WTC11 (cell line): ENCODE measurements at places on chromosomes 11 and 22. TPM values are rescaled to one million over a fixed set of nuclear protein-coding genes. Genes with fewer than 3 reads are reported as not detected.

GRCh38 chr11:64713016-64713707, 9.8 kb downstream of the NRXN2 start:
- DNase-seq: peak; percentile 39
- no peaks in the 10 kb centered on the region for H3K36me3 ChIP-seq
- peaks cover 73% of the 10 kb centered on the region for H3K27me3 ChIP-seq

DNA sequence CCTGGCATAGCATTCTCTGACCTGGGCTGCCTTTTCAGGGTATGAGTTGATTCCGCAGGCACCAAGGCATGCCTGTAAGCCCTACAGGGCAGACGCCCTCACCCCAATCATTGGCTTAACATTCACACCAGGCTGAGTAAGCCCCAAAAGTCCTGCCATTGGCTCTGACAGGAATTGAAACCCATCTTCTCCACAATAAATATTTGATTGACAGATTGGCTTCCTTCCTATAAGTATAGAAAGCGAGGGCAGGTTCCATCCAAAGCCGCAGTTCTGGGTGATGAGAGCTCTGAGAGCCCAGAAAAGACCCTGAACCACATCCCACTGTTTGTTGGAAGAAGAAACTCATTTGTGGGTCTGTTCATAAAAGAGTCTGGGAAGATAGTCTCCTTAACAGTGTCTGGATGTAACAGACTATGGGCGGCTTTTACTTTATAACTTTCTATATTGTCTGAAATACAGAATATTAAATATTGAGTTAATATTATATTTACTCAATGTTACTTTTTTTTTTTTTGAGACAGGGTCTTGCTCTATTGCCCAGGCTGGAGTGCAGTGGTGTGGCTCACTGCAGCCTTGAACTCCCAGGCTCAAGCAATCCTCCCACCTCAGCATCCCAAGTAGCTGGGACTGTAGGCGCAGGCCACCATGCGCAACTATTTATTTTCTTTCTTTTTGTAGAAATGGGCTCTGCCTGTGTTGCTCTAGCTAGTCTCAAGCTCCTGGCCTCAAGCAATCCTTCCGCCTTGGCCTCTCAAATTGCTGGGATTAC, 46.8 kb downstream of the FAM83F start:
- no peak for DNase-seq
- H3K27me3 ChIP-seq: peaks cover 18% of the 10 kb centered on the region
- H3K4me3 ChIP-seq: no peak overlapping the region
- H3K27ac ChIP-seq: no peak overlapping the region

DNA sequence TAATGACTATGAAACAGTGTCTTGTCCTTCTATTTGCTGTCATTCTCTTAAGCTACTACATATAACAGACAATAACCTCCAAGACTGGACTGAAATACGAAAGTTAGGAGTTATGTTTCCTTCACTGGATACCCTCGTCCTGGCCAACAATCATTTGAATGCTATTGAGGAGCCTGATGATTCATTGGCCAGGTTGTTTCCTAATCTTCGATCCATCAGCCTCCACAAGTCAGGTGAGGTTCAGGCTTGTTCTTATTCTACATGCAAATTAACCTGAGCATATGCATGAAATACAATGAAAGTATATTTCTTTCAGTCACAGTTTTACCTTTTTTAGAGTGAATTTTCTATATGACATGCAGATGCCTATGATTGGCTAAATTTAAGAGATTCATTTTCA, 31.2 kb downstream of the TBCEL start:
- H3K4me1 ChIP-seq: no peaks in the 10 kb centered on the region
- no peak overlapping the region for H3K27ac ChIP-seq
- no peaks in the 10 kb centered on the region for H3K27me3 ChIP-seq
- H3K4me3 ChIP-seq: no peak overlapping the region
- peaks cover 22% of the 10 kb centered on the region for H3K36me3 ChIP-seq

DNA sequence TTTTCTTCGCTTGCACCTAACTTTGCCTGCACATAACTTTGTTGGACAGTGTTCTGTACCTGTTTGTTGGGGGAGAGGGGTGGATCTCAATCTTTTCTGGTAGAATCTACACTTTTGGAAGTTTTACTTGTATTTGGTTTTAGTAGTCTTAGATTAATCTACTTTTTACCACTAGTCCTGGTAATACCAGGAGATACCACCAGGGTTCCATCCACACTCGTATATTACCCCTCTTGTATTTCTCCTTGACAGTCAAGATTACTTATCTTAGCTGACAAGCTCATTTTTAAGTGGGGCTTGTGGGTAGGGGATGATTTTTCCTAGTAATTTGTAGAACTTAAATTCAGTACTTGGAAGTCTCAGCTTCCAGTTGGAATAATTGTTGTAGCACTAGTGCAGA, 37.3 kb upstream of the TECTA start:
- H3K27me3 ChIP-seq: no peaks in the 10 kb centered on the region
- no peak overlapping the region for H3K4me3 ChIP-seq
- no peak overlapping the region for H3K27ac ChIP-seq
- H3K36me3 ChIP-seq: peaks cover 33% of the 10 kb centered on the region

Gene PRR5L
- 3.9 to 4.6 TPM (median 4.0 TPM) in 3 replicates for total RNA-seq

Gene DRICH1
- total RNA-seq: 0.21 to 0.32 TPM (median 0.26 TPM) in 3 replicates

Gene RPS19BP1
- 88.9 to 102 TPM (median 89.0 TPM) in 3 replicates for total RNA-seq

DNA sequence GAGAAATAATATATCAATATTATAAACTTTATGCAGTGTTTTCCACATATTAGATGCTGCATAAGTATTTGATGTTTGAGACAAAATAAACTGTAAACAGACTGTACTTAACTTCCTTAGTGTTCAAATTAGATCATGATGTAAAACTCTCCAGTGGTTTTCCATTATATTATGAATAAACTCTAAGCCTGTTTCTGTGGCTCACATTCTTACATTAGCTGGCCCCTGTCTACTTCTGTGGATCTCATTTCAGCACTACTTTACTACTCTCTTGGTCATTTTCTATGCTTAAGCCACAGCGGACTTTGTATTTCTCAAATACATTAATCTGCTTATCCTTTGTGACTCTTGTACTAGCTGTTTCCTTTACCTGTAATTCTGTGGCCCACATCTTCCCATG, 55.6 kb downstream of the ARHGEF12 start:
- DNase-seq: no peak
- H3K27me3 ChIP-seq: no peaks in the 10 kb centered on the region
- no peak overlapping the region for H3K4me3 ChIP-seq
- peaks cover 19% of the 10 kb centered on the region for H3K4me1 ChIP-seq
- no peak overlapping the region for H3K27ac ChIP-seq
- H3K36me3 ChIP-seq: peaks cover 15% of the 10 kb centered on the region

DNA sequence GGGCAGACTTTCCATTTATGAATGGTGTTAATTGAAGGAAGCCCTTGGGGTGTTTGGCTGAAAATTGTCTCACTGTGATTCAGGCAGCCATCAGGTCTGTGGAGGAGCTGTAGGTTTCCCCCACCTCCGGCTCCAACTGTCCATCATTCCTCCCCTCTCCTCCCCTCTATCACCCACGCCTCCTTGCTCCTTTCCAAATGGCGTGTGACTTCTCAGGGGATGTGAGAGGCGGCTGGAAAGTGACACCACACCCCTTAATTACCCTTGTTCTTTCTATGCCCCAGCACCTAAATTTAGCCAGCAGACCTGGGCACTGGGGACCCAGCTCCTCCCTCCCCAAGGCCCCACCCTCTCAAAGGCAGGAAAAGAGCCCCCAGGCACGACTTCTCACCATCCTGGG, 38.1 kb upstream of the SYT7 start:
- DNase-seq: no peak
- no peaks in the 10 kb centered on the region; the same call in 1 of the 2 replicates for H3K36me3 ChIP-seq
- H3K27ac ChIP-seq: no peak overlapping the region
- no peak overlapping the region for H3K4me3 ChIP-seq

DNA sequence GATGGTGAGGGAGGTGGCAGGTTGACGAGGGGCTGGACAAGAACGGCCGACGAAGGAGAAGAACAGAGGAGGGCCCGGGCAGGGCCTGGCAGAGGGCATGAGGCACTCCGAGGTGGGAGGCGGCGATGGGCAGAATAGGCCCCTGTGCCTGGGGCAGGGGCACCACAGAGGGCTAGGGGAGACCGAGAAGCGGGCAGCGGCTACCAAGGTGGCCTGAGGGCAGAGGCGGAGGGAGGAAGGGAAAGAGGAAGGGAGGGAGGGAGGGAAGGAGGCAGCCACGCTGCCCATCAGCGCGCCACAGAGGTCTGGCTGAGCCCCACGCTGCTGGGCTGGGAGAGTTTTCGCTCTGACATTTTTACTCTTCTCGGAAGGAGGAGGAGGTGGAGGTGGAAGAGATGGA, 11.3 kb downstream of the LSP1 start:
- H3K4me1 ChIP-seq: no peaks in the 10 kb centered on the region; the same call in 1 of the 2 replicates
- no peak overlapping the region for H3K4me3 ChIP-seq
- H3K27me3 ChIP-seq: no peaks in the 10 kb centered on the region
- no peaks in the 10 kb centered on the region for H3K36me3 ChIP-seq
- no peak overlapping the region for H3K27ac ChIP-seq

Gene CCS
- total RNA-seq: 35.9 to 47.3 TPM (median 41.7 TPM) in 3 replicates

- DNase-seq: no peak
- 0 out of 2 replicates have a peak overlapping the region, but pooled peaks have one; percentile 87 for H3K27ac ChIP-seq
- H3K36me3 ChIP-seq: no peaks in the 10 kb centered on the region
- H3K4me1 ChIP-seq: peaks cover 13% of the 10 kb centered on the region
- no peaks in the 10 kb centered on the region; the same call in 1 of the 2 replicates for H3K27me3 ChIP-seq
Observed at GRCh38 chr22:19896665-19897355, 42.1 kb upstream of the GNB1L start.

- no peak overlapping the region for H3K4me3 ChIP-seq
- H3K4me1 ChIP-seq: no peaks in the 10 kb centered on the region
- DNase-seq: no peak
Observed at GRCh38 chr11:72838691-72839305, 24.6 kb downstream of the ATG16L2 start.

DNA sequence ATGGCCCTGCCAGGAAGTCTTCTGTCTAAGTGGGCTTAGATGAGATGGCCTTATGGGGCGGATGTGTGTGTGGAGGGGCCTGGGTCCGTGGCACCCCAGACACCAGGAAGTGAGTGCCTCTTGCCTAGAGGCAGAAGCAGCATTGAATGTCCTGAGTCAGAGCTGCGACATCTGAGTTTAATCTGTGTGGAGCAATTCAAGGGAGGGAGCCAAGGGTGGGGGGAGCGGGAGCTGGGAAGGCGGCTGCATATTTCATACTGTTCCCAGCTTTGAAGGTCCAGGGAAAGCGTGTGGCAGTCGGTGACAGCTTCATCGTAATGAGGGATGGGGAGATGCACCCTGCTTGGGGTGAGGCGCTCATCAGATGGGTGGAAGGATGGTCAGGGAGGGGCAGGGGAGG, 73.5 kb upstream of the THY1 start:
- no peaks in the 10 kb centered on the region for H3K27me3 ChIP-seq
- H3K36me3 ChIP-seq: no peaks in the 10 kb centered on the region
- peaks cover 61% of the 10 kb centered on the region for H3K4me1 ChIP-seq
- DNase-seq: no peak
- no peak overlapping the region for H3K27ac ChIP-seq
- peak overlapping the region; percentile 26; the same call in 1 of the 2 replicates for H3K4me3 ChIP-seq

Gene TRIM51
- not detected in 3 replicates for total RNA-seq

- H3K27me3 ChIP-seq: no peaks in the 10 kb centered on the region
- no peaks in the 10 kb centered on the region for H3K36me3 ChIP-seq
- no peak overlapping the region for H3K4me3 ChIP-seq
- DNase-seq: no peak
- H3K27ac ChIP-seq: no peak overlapping the region
- H3K4me1 ChIP-seq: peaks cover 29% of the 10 kb centered on the region
Observed at GRCh38 chr11:69040581-69041260, 8.0 kb upstream of the TPCN2 start.

- H3K4me1 ChIP-seq: peaks cover 5% of the 10 kb centered on the region
- no peaks in the 10 kb centered on the region; the same call in 1 of the 2 replicates for H3K27me3 ChIP-seq
- H3K4me3 ChIP-seq: no peak overlapping the region
- DNase-seq: no peak
- H3K27ac ChIP-seq: no peak overlapping the region
Observed at GRCh38 chr11:120695426-120695825, 183.9 kb downstream of the GRIK4 start.

- peak overlapping the region; percentile 38; the same call in 1 of the 2 replicates for H3K27ac ChIP-seq
- H3K4me3 ChIP-seq: no peak overlapping the region
- no peaks in the 10 kb centered on the region; the same call in 1 of the 2 replicates for H3K36me3 ChIP-seq
- H3K27me3 ChIP-seq: no peaks in the 10 kb centered on the region
- no peak for DNase-seq
Observed at GRCh38 chr11:46827995-46828394, 18.1 kb downstream of the CKAP5 start.

DNA sequence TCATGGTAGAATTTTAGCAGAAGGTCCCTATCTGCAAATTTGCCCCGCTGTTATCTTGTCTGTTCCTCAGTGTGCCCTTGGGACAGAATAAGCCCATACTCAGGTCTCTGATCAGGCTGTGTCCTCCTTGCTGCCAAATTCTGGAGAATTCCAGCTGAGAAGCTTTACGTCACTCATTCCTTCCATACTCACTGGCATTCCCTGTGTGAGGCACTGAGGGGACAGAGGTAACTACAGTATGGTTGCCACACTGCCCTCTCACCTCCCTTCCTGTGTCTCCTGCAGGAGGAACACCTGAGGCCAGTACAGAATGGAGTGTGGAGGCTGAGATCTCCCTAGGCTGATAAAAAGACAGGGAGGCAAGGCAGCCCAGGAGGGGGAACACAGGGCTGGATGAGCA, 31.5 kb downstream of the SHISA8 start:
- H3K4me1 ChIP-seq: no peaks in the 10 kb centered on the region
- peaks cover 83% of the 10 kb centered on the region for H3K36me3 ChIP-seq
- no peaks in the 10 kb centered on the region for H3K27me3 ChIP-seq
- no peak overlapping the region for H3K27ac ChIP-seq

- peaks cover 53% of the 10 kb centered on the region for H3K27me3 ChIP-seq
- H3K36me3 ChIP-seq: no peaks in the 10 kb centered on the region
- H3K4me1 ChIP-seq: no peaks in the 10 kb centered on the region
- no peak overlapping the region for H3K27ac ChIP-seq
- no peak overlapping the region for H3K4me3 ChIP-seq
Observed at GRCh38 chr11:75214411-75214821, 26.2 kb upstream of the TPBGL start.

GRCh38 chr22:30486661-30487115, 14.9 kb upstream of the SEC14L3 start:
- no peaks in the 10 kb centered on the region for H3K36me3 ChIP-seq
- peaks cover 2% of the 10 kb centered on the region; the same call in 1 of the 2 replicates for H3K27me3 ChIP-seq
- DNase-seq: no peak
- H3K4me1 ChIP-seq: no peaks in the 10 kb centered on the region
- no peak overlapping the region for H3K27ac ChIP-seq
- no peak overlapping the region for H3K4me3 ChIP-seq
